ENCODE measurements at places on chromosomes 16 and 17. TPM values are rescaled to one million over a fixed set of nuclear protein-coding genes. Genes with fewer than 3 reads are reported as not detected.

The RRAD gene
- 12.3 TPM for total RNA-seq

The ZNF689 gene
- total RNA-seq = 7.8 TPM

The KRT20 gene
- 0.28 TPM for total RNA-seq

The TP53TG3B gene
- total RNA-seq = 0.26 TPM

The DBNDD1 gene
- total RNA-seq = 61.0 TPM

The CSF3 gene
- 0.06 TPM for total RNA-seq

The ZG16B gene
- 1.2 TPM for total RNA-seq

The TM4SF5 gene
- 1.0 TPM for total RNA-seq

The RAMP2 gene
- 0.75 TPM for total RNA-seq

The SLFN12L gene
- not detected for total RNA-seq

The CHST5 gene
- 0.04 TPM for total RNA-seq

The KCNH6 gene
- total RNA-seq = not detected

The CDH1 gene
- total RNA-seq = 4.2 TPM
